ENCODE measurements at places on chromosomes 5 and 9.
A peak's percentile ranks its signal among the peaks of the same experiment; 100 is the strongest.

- DNase-seq, result no peak
Observed at GRCh38 chr5:143714629-143715028, 97.3 kb upstream of the HMHB1 start.

- peak; percentile 82 for DNase-seq
Observed at GRCh38 chr5:96431376-96432187, 1.5 kb downstream of the PCSK1 start.

- peak; percentile 64 for DNase-seq
Observed at GRCh38 chr5:128237546-128237945, 154.0 kb downstream of the SLC12A2 start.

DNA sequence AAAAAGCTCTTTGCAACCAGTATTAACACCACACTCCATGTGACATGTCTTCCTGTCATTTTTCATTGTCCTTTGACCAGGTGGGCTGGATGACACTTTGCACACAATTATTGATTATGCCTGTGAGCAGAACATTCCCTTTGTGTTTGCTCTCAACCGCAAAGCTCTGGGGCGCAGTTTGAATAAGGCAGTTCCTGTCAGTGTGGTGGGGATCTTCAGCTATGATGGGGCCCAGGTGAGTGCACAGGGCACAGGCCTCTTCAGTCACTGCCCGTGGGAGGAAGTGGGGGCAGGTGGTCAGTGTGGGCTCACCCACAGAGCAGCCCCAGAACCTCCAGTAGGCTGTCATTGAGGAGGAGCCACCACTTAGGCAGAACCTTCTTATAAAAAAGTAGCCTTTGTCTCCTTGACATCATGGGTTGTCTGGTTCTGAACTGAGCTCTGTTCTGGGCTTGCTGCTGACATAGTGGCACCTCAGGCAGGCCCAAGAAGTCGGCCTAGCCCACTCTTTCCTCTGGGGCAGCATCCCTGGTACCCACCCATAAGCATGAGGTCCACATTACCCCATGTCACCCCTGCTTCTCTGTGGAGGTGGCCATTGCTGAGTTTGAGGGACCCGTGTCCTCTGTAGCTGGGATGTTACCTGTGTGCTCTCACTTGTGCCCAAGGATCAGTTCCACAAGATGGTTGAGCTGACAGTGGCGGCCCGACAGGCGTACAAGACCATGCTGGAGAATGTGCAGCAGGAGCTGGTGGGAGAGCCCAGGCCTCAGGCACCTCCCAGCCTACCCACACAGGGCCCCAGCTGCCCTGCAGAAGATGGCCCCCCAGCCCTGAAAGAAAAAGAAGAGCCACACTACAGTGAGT lies 39.3 kb downstream of the SECISBP2 start:
- DNase-seq, result no peak

- no peak for DNase-seq
Observed at GRCh38 chr9:13555989-13556500, 276.6 kb upstream of the MPDZ start.

DNA sequence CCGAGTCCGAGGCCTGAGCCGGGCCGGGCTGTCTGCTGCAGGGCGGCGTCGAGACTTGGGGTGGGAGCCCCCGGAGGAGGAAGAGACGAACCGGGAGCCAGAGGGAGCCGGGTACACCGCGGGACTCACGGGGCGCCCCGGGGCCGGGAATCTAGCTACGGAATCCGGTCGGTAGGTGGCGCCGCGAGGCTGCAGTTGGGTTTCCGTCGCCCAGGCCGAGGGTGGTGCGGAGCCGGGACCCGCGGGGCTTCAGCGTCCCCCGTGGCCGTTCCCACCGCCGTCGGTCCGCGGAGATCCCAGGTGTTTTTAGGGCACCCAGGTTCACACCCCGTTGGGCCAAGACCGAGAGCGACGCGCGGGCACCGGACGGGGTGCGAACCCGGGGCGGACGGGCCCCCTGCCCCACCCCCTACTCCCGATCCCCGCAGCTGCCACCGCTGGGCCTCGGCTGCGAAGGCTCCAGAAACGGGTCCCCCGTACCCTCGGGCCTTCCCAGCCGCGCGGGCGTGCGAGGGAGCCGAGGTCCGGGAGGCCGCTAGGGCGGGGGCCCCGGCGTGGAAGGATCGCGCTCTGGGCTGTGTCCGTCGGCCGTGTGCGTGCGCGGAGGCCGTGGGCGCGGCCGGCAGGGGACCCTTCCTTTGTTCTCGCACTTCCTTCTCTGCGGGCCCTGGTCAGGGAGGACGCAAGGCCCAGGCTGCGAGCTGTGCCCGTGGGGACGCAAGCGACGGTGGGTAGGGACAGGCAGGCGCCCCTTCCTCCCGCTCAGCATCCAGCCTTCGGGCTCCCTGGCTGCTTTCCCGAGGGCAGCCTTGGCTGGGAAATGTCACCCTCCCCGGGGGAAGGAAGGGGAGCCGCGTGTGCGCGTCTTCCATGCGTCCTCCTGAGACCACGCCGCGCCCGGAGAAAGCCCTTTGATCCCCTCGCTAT lies 146.6 kb downstream of the GAPVD1 start:
- peak; percentile 72 for DNase-seq

GRCh38 chr9:110742741-110743371 lies 74.3 kb downstream of the MUSK start:
- DNase-seq, result peak; percentile 79

DNA sequence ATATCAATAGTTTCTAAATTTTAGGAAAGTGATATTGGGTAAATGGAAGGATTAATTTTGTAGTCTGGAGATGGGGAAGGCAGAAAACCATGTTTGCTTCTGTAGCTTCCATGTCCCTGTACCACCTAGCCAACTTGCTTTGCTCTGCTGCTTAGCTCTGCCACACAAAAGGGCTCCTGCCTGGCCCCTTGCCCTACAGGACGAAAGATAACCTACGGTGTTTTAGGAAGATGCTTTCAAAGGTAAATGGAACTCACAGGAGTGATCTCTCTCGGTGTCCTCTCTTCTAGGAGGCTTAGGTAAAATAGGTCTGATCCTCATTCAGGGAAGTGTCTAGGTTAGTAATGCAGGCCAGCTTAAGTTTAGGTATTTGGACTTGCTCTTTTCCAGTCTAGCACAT lies 37.8 kb upstream of the DMXL1 start:
- no peak for DNase-seq

DNA sequence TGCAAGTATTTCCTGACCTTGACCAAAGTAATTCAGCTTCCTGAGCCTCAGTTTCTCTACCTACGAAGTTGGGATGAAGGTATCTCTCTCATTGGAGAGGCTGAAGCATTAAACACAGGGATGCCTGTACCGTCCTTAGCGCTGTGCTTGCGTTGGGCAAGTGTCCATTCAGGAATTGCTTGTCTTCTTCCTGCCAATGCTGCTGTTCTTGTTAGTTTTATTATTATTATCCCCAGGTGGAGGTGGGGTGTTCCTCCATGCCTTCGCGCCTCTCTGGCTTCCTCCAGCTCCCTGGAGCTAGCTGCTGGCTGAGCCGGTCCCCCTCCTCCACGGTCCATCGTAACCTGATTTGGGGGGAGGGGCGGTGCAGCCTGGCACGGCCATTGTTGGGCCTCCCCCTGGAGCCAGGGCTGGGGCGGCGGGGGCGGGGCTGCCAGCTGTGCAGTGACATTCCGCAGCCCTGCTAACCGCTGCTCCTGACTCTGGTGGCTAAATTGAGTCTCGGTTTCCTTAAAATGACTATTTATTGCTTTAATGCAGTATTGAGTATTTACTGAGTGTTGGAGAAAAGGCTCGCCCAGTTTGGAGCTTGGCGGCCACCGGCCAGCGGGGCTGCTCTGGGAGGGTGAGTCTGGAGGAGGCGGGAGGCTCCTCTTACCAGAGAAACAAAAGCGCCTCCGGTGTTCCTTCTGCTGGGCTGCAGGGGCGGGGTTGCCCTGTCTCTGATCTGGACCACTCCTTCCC lies 51.3 kb downstream of the LMX1B start:
- no peak for DNase-seq

GRCh38 chr5:157186309-157187045 lies 5.8 kb downstream of the ITK start:
- no peak for DNase-seq

GRCh38 chr9:102253099-102253498 lies 514.7 kb upstream of the GRIN3A start:
- no peak for DNase-seq

DNA sequence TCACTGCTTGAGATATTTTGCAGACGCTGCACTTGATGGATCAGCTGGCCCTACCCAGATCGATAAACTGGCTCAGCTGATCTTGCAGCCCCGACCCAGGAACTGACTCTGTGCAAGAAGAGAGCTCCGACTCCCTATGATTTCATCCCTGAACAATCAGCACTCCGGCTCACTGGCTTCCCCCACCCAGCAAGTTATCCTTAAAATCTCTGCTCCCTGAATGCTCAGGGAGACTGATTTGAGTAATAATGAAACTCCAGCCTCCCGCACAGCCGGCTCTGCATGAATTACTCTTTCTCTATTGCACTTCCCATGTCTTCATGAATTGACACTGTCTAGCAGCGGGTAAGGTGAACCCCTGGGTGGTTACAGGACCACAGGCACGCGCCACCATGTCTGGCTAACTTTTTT lies 16.9 kb upstream of the NANS start:
- no peak for DNase-seq

DNA sequence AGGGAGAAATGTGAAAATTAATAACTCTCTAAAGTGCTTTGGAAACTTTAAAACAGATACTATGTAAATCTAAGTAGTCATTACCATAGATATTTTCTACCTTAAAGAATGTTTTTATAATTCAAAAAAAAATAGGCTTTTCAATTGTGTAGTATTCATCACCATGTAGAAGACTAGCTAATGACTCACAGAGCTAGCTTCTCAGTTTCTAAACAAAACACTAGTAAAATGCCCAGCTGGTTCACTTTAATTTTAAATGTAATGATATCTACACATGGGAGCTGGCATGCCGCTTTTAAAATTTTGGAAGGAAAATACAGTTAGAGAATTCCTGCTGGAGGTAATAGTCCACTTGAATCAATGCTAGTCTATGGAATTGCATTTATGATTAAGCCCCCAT lies 509.8 kb downstream of the CSNK1G3 start:
- DNase-seq, result no peak

- DNase-seq, result peak; percentile 55
Observed at GRCh38 chr9:100394816-100395215, 32.1 kb upstream of the MSANTD3 start.

GRCh38 chr5:118042076-118042475 lies 946.3 kb downstream of the DTWD2 start:
- DNase-seq, result no peak

GRCh38 chr9:132631685-132632084 lies 38.1 kb downstream of the DDX31 start:
- no peak for DNase-seq

DNA sequence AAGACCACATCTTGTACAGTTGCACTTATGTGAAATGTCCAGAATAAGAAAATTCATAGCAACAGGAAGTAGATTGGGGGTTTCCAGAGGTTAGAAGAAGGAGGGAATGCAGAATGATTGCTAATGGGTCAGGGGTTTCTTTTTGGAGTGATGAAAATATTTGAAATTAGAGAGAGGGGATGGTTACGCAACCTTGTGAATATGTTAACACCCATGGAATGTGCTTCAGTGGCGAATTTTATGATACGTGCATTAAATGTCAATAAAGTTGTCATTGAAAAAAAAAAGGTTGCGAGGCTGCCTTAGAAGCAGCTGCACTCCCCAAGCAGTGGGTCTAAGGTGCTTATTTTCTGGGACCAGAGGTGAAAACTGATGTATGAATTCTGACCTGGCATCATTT lies 64.4 kb upstream of the SUB1 start:
- peak; percentile 79 for DNase-seq

- peak; percentile 82 for DNase-seq
Observed at GRCh38 chr9:38362852-38363588, 29.5 kb upstream of the ALDH1B1 start.

DNA sequence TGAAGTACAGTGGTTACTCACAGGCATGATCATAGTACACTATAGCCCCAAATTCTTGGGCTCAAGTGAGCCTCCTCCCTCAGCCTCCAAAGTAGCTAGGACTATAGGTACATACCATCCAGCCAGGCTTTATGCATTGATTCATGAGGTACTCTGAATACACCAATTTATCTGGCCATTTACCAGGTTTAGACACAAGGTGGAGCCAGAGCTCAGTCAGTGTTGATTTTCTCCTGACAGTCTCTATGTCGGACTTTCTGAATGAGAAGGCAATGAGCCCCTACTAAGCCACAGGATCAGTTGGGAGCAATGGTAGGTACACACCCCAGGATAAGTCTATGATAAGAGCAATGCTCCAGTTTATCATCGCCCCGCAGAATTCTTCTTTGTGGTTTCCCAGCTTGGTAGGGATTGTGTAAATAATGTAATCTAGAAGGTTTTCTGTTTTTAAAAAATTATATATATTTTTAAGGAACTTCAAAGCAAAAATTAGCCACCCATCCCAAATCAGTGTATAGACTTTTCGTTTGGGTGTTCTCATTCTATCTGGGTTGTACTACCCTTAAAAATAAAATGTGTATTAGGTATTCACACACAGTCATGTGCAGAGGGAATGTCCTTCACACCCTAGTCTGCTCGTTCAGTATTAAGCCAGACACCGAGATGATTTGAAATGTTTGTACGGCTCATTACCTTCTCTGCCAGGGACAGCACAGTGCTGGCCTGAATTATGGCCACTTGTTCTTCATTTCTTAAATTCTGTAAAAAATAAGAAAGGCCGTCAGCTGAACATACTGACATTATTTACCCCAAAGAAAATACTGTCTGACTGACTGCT lies 118.4 kb upstream of the DPYSL3 start:
- peak; percentile 59 for DNase-seq

GRCh38 chr9:3960661-3961144 lies 339.2 kb downstream of the GLIS3 start:
- peak; percentile 56 for DNase-seq

GRCh38 chr5:176132471-176133288 lies 105.5 kb upstream of the SIMC1 start:
- no peak for DNase-seq

DNA sequence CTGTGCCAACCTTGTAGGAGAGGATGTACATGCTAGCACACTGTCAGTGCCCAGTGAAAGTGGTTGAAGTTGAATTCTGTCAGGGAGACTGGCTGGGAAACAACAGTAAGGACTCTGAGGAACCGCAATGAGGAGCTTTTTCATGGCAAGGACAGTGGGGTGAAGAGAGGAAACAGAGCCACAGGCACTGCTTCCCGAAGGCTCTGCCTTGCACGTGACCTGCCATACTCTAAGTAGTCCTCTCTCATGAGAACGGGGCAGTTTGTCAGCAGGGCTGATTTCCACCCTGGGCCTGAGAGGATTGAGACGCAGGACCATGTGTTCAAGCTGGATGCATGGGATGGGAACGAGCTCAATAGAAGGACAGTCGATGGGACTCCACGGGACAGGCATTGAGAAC lies 106.6 kb upstream of the CTSL start:
- DNase-seq, result no peak
